HepG2 (cell line): ENCODE measurements at places on chromosomes 3 and 15. TPM values are rescaled to one million over a fixed set of nuclear protein-coding genes. Genes with fewer than 3 reads are reported as not detected.
A peak's percentile ranks its signal among the peaks of the same experiment; 100 is the strongest.

Gene OR5H6
- not detected in 2 replicates for total RNA-seq

GRCh38 chr15:101309436-101310160, 14.6 kb upstream of the SNRPA1 start:
- DNase-seq, result no peak

Gene IL17RD
- 0.20 and 0.31 TPM in 2 replicates for total RNA-seq

- DNase-seq, result peak; percentile 64
These were observed 11.9 kb downstream of the GRM2 start for GRCh38 chr3:51718547-51719409.

Gene RCCD1
- 10.0 and 15.1 TPM in 2 replicates for total RNA-seq

GRCh38 chr15:67468416-67468815, 52.5 kb upstream of the C15orf61 start:
- no peak for DNase-seq

- peak; percentile 68 for DNase-seq
These were observed 12.1 kb downstream of the SEMA3F start for GRCh38 chr3:50167069-50167840.

GRCh38 chr3:47641739-47642138, 63.1 kb upstream of the CSPG5 start:
- no peak for DNase-seq

DNA sequence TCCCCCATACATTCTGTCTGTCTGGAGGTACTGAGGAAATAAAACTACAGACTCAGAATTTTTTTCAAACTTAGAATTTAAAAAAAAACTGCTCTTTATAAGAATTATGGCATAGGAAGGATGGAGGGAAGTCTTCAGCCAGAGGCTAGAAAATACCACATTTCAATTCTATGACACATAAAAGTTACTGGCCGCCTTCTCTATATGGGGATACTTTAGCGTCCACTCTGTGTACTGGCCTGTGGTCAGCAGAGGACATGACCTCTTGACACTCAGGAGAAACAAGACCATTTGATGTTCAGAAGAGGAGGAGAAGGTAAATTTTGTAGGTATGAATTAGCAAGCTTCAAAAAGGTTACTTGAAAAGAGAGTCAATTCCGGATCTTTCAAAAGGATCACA, 417.4 kb downstream of the MFSD1 start:
- no peak for DNase-seq

Gene NTRK3
- total RNA-seq, result not detected in 2 replicates

GRCh38 chr3:4866866-4867265, 112.4 kb upstream of the BHLHE40 start:
- DNase-seq, result no peak

Gene ROPN1
- total RNA-seq, result not detected in 2 replicates

DNA sequence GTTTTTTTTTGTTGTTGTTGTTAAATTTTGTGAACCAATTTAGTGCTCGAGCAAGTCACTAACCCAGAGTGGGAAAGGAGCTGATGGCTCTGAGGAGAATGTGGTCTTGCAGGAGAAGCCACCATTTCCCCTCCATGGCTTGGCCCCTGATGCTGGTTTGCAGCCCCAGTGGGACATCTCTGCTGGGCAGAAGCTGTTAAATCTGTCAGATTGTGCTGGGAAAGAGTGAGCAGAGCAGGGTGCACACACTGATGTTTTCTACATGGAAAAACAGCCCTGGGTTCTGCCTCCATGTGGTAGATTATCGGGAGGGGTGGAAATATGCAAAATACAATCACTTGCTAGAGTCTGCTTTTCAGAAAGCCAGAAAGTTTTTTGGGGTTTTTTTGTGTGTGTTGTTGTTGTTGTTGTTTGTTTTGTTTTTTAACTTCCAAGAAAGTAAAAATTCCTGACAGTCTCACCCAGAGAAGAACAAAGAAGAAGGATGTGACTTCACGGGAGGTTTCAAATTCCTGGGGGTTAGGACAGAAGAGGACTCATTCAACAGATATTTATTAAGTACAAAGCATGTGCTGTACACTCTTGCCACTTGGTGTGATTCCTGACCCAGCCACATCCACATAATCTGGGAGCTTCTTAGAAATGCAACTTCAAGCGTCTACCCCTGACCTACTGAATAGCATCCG, 133.7 kb downstream of the FOXB1 start:
- no peak for DNase-seq

DNA sequence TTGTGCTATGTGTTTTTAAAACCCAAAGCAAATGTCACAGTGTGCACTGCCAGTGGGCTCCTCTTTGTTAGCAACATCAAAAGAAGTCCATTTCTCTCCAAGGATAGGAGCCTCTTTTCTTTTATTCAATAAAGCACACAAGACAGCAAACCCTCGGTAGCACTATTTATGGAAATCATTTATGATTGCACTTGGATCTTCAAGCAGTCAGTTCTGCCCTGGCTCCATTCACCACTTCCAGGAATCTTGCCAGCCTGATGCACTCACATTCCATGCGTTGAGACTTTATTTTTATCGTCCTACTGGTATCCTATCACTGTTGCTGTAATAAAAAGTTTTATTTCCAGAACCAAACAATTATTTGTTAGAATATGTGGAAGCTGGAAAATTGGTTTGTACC, 412.1 kb downstream of the TBL1XR1 start:
- no peak for DNase-seq

Gene GPR149
- not detected in 2 replicates for total RNA-seq

Gene AADACL2
- not detected in 2 replicates for total RNA-seq

Gene SNX22
- total RNA-seq, result 3.1 and 5.5 TPM in 2 replicates

Gene TOP2B
- total RNA-seq, result 88.1 and 140 TPM in 2 replicates
